ENCODE measurements at places on chromosomes 13 and 19.
A peak's percentile ranks its signal among the peaks of the same experiment; 100 is the strongest.

DNA sequence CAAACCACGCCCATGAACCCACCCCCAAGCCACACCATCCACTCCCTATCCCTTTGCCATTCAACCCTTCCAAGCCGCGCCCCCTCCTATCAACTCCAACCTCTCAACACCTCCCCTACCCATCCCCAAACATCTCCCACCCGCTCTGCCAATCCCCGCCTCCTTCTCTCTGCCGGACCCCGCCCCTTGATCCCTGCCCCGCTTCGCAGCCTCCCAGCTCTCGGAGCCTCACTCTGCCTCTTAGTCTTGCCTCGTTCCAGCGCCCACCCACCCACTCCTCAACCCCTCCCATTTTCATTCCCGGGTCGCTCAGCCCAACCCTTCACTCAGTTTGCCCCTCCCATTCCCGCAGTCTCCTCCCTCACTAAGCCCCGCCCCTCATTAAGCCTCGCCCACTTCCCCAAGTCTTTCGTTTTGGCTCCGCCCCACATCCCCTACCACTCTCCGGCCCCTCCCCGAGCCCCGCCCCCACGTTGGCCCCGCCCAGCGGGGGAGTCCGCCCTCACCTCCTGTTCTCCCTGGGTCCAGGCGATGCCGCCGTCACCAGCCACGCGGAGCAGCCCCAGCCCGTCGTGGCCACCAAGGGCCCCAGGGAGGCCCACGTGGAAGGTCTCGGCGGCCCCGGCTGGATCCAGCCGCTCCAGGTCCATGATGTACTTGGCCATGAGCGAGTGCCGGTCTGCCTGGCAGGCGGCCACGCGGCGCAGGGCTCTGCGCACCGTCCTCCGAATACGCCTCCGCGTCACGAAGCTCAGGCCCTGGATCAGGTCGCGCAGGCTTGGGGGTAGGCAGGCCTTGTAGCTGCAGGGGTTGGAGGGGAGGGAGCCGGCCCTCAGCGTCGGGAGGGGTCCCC is 5.7 kb downstream of the JAK3 start:
- peak; percentile 24 for DNase-seq

- DNase-seq, result no peak
These were observed 861.2 kb downstream of the UQCRFS1 start for GRCh38 chr19:28351761-28352160.

GRCh38 chr13:21014502-21015170 is 46.8 kb downstream of the LATS2 start:
- DNase-seq, result no peak

DNA sequence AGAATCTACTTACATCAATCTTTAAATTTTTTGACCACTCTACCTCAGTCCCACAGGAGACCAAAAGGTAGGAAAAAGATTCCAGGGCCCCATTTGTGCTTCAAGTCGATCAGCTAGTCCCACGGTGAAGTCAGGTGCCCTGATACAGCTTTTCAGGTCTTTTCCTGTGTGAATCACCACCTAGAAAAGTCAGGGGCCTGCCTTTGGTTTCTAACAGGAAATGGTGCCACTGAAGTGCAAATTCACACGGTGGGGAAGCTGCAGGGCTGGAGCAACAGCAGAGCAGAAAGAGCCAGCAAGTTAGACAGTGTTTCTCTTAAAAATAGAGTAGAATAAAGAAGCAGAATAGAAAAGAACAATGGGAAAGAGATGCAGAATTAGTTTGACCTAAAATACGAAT is 107.5 kb downstream of the KLF12 start:
- peak; percentile 49 for DNase-seq

GRCh38 chr13:83211301-83211700 is 671.0 kb downstream of the SLITRK1 start:
- DNase-seq, result no peak

All from effector memory CD4-positive, alpha-beta T cell (primary cell).